Activated CD4-positive, alpha-beta T cell treated with anti-CD3 and anti-CD28 coated beads, Interleukin-10, Interleukin-2, amounts not matched to agents 100 ng/mL and 50 ng/mL, durations not matched to agents 16 hours and 8 hours (primary cell): ENCODE measurements at places on chromosomes 7 and 10.
A peak's percentile ranks its signal among the peaks of the same experiment; 100 is the strongest.

DNA sequence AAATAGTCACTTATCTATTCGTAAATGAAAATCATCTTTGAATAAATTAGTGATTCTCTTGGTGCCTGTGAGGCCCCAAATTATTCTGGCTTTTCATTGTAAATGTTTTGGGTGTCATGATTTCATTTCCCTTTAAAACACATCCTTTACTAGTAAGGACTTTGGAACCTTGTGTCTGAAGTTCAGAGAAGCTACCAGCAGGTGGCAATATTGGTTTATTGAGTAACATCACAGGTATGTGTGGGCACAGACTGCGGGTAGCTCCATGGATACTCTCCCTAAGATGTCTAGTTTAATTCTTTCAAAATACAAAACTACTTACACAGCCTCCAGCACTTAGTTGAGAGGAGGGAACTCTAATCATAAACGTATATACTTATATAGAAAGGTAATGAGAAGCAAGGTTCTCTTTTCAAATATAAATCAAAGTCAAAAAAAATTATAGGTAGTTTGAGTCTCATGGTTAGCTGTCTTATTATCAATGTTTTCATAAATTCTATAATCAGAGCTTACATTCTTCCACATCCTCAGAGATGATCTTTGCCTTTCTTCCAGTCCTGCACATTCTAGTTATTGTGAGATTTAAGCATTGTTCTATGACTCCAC is 449.6 kb downstream of the GRM8 start:
- peak; percentile 60 for DNase-seq

DNA sequence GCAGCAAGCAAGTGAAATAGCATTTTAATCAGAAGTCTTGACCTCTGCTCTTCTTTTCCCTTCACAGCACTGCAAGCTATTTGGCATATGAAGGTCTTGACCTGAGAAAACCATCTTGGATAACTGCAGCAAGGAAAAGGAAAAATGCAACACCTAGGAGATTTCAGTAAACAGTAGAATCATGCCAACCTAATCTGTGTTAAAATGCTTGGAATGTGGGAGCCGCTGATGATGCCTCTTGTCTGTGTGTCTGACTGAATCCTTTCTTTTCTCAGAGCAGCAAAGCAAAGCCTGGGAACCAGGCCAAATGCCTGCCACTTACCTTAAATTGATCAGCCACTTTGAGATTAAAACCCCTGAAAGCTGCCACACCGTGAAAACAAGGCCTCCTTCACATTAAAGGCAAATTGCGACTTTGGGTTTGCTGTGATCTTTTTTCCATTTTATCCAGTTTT is 80.4 kb upstream of the CDK6 start:
- no peak for DNase-seq

GRCh38 chr10:29063806-29064644 is 224.8 kb upstream of the LYZL1 start:
- no peak for DNase-seq

DNA sequence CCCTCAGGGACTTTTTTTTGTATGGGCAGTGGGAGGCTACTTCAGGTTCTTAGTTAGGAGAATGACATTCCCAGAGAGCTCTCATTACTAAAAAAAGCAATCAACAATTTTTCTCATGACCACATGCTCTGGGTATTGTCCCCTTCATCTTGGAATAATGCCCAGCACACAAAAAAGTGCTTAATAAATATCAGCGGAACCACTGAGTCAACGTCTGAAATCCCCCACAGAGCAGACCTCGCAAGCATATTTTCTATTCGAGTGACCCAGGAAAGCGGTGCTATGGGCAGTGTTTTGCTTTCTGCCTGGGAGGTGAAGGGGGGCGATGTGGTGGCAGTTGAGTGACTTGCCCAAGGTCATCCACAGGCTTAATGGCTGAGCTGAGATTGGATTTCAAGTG is 493.4 kb upstream of the ZMIZ1 start:
- no peak for DNase-seq
